Kidney capillary endothelial cell (primary cell): ENCODE measurements at places on chromosomes 2 and 18.

DNA sequence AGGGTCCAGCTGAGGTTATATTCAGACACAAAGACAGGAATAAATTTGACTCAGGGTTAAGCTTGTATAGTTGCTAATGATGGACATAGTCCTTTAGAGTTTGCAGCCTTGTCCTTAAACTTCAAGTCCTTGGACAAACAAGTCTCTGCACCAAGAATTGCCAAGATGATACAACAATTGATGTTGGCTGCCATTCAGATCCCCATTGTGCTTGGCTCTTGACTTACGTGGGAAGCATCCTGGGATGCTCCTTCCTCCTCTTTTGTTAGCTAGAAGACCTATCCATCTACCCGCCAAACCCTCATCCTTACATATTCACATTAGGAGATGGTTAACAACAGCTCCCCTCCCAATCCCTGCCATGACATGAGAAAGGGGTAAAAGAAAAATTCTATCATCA lies 115.6 kb downstream of the RDH14 start:
- no peak for DNase-seq

- DNase-seq = peak; percentile 83
Observed at GRCh38 chr18:73717570-73717969, 430.1 kb downstream of the FBXO15 start.

GRCh38 chr2:168992591-168993349 lies 38.4 kb downstream of the ABCB11 start:
- DNase-seq = no peak

GRCh38 chr18:48538531-48539405 lies at the start of gene CTIF:
TSS of gene CTIF (plus strand) at chr18:48539031. CDS start at chr18:48619566, 80,535 bp downstream.
- DNase-seq = peak; percentile 94

GRCh38 chr2:230472621-230473018 lies 56.6 kb downstream of the SP100 start:
- no peak for DNase-seq

GRCh38 chr2:177881008-177881747 lies 191.4 kb downstream of the PDE11A start:
- DNase-seq = no peak

GRCh38 chr2:231185886-231186285 lies 12.5 kb upstream of the ARMC9 start:
- no peak for DNase-seq
